PC-3 (cell line): ENCODE measurements at places on chromosomes 11 and 22. TPM values are rescaled to one million over a fixed set of nuclear protein-coding genes. Genes with fewer than 3 reads are reported as not detected.

- H3K27me3 ChIP-seq: no peaks in the 10 kb centered on the region
- no peak for DNase-seq
- no peaks in the 10 kb centered on the region for H3K36me3 ChIP-seq
- no peaks in the 10 kb centered on the region for H3K4me1 ChIP-seq
- no peak overlapping the region for H3K4me3 ChIP-seq
Observed at GRCh38 chr11:36400766-36401455, 104.8 kb downstream of the PRR5L start.

GRCh38 chr11:132228746-132229325 is 858.4 kb downstream of the NTM start:
- DNase-seq: no peak
- H3K36me3 ChIP-seq: no peaks in the 10 kb centered on the region
- H3K4me3 ChIP-seq: no peak overlapping the region
- peaks cover 42% of the 10 kb centered on the region; the same call in 1 of the 2 replicates for H3K27me3 ChIP-seq
- no peak overlapping the region for H3K27ac ChIP-seq
- H3K4me1 ChIP-seq: no peaks in the 10 kb centered on the region

GRCh38 chr11:124079631-124080326 is 35.5 kb upstream of the VWA5A start:
- H3K36me3 ChIP-seq: no peaks in the 10 kb centered on the region
- H3K27me3 ChIP-seq: peaks cover 73% of the 10 kb centered on the region
- H3K4me3 ChIP-seq: no peak overlapping the region
- H3K27ac ChIP-seq: no peak overlapping the region
- no peak for DNase-seq

- H3K4me1 ChIP-seq: no peaks in the 10 kb centered on the region
- H3K36me3 ChIP-seq: no peaks in the 10 kb centered on the region
- no peak for DNase-seq
Observed at GRCh38 chr22:47354668-47355387, 592.4 kb downstream of the TBC1D22A start.

DNA sequence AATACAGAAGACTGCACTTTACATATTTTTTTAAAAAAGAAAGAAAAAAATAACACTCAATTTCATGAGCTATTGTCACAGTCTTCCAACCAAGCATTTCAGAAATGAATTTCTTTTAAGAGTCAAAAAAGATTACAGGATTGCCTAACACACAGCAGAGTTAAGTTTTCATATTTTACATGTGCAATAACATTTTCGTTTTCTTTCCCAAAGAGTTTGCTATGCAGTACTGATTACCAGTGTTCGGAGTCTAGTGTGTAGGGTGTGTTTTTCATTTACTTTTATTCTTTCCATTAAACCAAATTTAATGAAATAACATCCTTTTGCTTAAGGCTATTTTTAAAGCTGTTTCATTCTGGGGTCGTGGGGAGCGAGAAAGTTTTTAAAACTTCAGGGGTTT is 53.2 kb downstream of the MN1 start:
- H3K36me3 ChIP-seq: no peaks in the 10 kb centered on the region
- H3K27me3 ChIP-seq: no peaks in the 10 kb centered on the region
- no peak for DNase-seq
- H3K27ac ChIP-seq: no peak overlapping the region
- peaks cover 10% of the 10 kb centered on the region for H3K4me1 ChIP-seq

GRCh38 chr11:94310191-94310875 is 6.0 kb downstream of the IZUMO1R start:
- H3K27ac ChIP-seq: peak overlapping the region; percentile 68
- H3K36me3 ChIP-seq: no peaks in the 10 kb centered on the region
- H3K4me3 ChIP-seq: no peak overlapping the region
- H3K4me1 ChIP-seq: peaks cover 17% of the 10 kb centered on the region
- DNase-seq: peak; percentile 38
- H3K27me3 ChIP-seq: 0 out of 2 replicates have a peak, but pooled peaks cover 5% of the 10 kb centered on the region

DNA sequence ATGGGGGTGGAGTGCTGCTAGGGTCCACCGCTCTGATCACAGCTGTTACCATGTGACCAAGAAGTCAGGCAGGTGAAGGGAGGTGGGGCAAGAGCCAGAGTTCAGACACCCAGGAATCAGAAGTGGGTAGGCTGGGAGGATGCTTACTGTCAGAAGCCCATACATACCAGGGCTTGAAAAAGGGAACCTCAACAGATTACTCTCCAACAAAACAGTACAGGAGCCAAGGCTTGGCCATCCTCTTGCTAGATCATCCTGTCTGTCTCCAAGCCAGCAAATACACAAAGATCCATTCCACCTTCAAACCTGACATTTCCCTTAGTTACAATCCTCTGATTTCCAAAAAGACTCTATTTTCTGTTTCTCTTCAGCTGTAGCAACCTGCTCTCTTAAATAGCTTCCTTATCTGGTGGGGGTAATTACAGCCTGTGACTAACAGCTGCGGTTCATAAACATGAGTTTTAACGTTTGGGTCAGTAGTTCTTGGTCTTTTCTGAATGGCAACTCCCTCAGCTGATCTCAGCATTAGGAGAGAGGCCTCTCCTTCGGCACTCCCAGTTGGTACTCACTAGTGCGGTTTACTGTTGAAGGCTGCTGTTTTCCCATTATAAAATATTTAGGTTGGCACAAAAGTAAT is 31.1 kb upstream of the WT1 start:
- DNase-seq: peak; percentile 31
- H3K27me3 ChIP-seq: no peaks in the 10 kb centered on the region
- H3K27ac ChIP-seq: no peak overlapping the region
- H3K4me1 ChIP-seq: no peaks in the 10 kb centered on the region
- no peak overlapping the region for H3K4me3 ChIP-seq

The RCN1 gene
- 94.6 and 110 TPM in 2 replicates for total RNA-seq

The OR51B4 gene
- 0.11 TPM in 1 of 2 replicates, not detected in the other for total RNA-seq
